ENCODE measurements at places on chromosomes 11 and 22. TPM values are rescaled to one million over a fixed set of nuclear protein-coding genes. Genes with fewer than 3 reads are reported as not detected.

Gene GAL
- not detected for polyA plus RNA-seq

Gene MUC15
- polyA plus RNA-seq, result 18.0 TPM

Gene LAYN
- polyA plus RNA-seq, result 0.29 TPM

Gene RIBC2
- polyA plus RNA-seq, result not detected

Gene GLYAT
- polyA plus RNA-seq, result not detected

Gene MRPL49
- 39.2 TPM for polyA plus RNA-seq

Gene UPB1
- 0.59 TPM for polyA plus RNA-seq

Gene SCN2B
- 0.01 TPM for polyA plus RNA-seq

Gene C11orf91
- polyA plus RNA-seq, result not detected

Gene CCDC88B
- 3.6 TPM for polyA plus RNA-seq

Gene KDM2A
- 37.3 TPM for polyA plus RNA-seq

Gene TBX1
- polyA plus RNA-seq, result not detected

Gene ZNF74
- 8.0 TPM for polyA plus RNA-seq

Gene CRACR2B
- polyA plus RNA-seq, result 27.7 TPM

Gene TSGA10IP
- polyA plus RNA-seq, result not detected

Gene CALCA
- polyA plus RNA-seq, result not detected

Gene TCN2
- polyA plus RNA-seq, result 0.67 TPM

Gene CARD10
- polyA plus RNA-seq, result 92.3 TPM

Gene PNPLA3
- polyA plus RNA-seq, result 19.8 TPM

Gene F2
- polyA plus RNA-seq, result 1,074 TPM

Gene RNF169
- polyA plus RNA-seq, result 5.3 TPM

Gene HOATZ
- polyA plus RNA-seq, result not detected

Gene APOA1
- polyA plus RNA-seq, result 2,476 TPM

Gene KRTAP5-2
- not detected for polyA plus RNA-seq

Gene HTR3B
- 0.09 TPM for polyA plus RNA-seq

Gene LRRC32
- polyA plus RNA-seq, result 0.07 TPM

Gene SHANK2
- polyA plus RNA-seq, result 13.0 TPM

Gene ABCG4
- polyA plus RNA-seq, result not detected

Gene MS4A7
- not detected for polyA plus RNA-seq

Gene MAPK12
- 22.8 TPM for polyA plus RNA-seq

Gene CHRM1
- not detected for polyA plus RNA-seq

Gene LYVE1
- polyA plus RNA-seq, result 0.82 TPM

Gene BEST1
- 2.3 TPM for polyA plus RNA-seq

Gene GSC2
- polyA plus RNA-seq, result not detected

Gene SLC25A18
- polyA plus RNA-seq, result 0.57 TPM

Gene HINFP
- polyA plus RNA-seq, result 27.5 TPM

Gene DEUP1
- polyA plus RNA-seq, result not detected

Gene INS
- polyA plus RNA-seq, result not detected

Gene MTMR2
- polyA plus RNA-seq, result 9.7 TPM

Gene OR52E2
- polyA plus RNA-seq, result not detected

Gene OR52I2
- polyA plus RNA-seq, result not detected

Gene SOX10
- not detected for polyA plus RNA-seq

Gene SLC22A12
- not detected for polyA plus RNA-seq

Gene PES1
- polyA plus RNA-seq, result 65.1 TPM

Gene ART1
- not detected for polyA plus RNA-seq

Gene TRIM29
- polyA plus RNA-seq, result 1.2 TPM

Gene GLB1L2
- 0.59 TPM for polyA plus RNA-seq

Gene SYT7
- polyA plus RNA-seq, result 4.4 TPM

Gene OR9G4
- polyA plus RNA-seq, result not detected

Gene MYO18B
- polyA plus RNA-seq, result 0.22 TPM

Gene MS4A1
- polyA plus RNA-seq, result not detected

Gene TMEM45B
- polyA plus RNA-seq, result 248 TPM

Data from HepG2 (cell line).